ENCODE measurements at places on chromosomes 1 and 21.

DNA sequence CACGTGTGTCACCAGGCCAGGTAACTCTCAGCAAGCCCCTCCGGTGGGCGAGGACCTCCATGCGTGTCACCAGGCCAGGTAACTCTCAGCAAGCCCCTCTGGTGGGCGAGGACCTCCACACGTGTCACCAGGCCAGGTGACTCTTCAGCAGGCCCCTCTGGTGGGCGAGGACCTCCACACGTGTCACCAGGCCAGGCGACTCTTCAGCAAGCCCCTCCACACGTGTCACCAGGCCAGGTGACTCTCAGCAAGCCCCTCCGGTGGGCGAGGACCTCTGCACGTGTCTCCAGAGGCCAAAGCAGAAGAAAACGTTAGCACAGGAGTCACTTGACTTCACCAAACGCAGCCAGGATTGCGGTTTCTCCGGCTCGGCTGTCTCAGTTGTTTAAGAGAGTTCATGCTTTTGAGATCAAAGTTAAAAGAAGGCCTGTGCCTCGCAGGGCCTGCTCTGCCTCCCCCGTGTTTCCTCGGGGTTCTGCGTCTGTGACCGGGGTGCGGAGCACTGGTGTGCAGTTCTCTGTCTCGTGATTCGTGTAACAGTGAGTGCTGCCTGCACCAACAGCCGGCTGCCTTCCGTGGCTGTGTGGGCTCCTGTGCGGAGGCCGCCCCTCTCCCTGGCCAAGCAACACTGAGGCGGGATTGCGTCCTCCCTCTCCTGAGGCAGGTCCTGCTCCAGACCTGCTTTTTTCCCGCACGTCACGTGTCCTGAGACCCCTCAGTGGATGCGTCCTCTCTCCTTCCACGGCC lies 56.6 kb downstream of the PRKCZ start:
- no peak for DNase-seq

GRCh38 chr1:47137198-47137597 lies at the start of gene CYP4A22:
Gene CYP4A22, plus strand, starts transcription at chr1:47137441. Its CDS starts 45 bp downstream, at chr1:47137486.
- no peak for DNase-seq

GRCh38 chr1:244326757-244327156 lies 125.0 kb downstream of the ADSS2 start:
- DNase-seq, result no peak

DNA sequence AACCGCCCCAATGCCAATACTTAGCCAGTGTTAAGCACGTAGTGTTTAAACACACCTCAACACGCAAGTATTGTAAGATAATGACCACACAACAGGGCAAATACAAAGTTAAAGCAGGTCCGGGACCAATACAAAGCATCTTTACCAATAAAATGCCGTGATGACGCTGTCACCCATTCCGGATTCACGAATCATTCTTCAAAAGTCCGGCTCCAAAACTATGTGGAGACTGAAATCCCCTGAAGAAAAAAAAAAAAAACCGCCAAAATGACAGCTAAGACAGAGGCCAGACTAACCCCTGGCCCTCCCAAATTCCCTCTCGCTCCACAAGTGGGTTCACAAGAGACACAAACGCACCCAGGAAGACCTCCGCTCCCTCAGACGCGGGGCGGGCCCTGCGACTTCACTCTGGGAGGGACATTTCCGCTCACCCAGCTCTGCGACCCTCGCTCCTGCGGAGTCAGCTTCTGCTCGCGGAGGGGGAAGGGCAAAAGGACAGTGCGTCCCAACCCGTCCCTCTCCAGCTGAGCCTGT lies 625 bp upstream of the DARS2 start:
- DNase-seq, result peak; percentile 59

DNA sequence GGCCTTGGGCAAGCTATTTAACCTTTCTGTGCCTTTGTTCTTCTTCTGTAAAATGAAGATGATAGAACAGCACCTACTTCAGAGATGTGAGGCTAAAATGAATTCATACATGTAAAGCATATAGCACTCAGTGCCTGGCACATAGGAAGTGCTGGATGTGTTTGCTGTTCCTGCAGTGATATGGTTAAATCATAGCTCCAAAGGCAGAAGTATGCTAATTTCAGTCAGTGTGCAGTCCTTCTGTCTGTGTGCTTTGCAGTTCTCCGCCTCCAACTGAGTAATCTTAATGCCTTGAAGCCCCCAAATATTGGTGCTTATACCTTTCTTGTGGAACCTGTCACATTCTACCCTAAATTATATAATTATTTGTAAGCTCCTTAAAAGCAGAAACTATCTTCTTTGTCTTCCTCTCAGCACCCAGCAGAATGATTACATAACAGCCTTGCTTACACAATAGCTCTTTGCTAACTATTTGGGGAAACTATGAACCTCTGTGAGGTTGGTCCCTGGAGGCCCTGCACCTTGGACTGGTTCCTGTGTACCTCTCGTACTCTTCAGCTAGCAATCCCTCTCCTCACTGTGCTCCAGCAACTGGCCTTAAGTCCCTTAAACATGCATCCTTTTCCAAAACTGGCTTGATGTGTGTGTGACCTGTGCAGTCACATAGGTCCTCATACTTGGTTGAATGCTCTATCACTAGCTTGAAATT lies 57.0 kb upstream of the CACYBP start:
- DNase-seq, result no peak

GRCh38 chr1:161864577-161864976 lies 98.5 kb downstream of the ATF6 start:
- no peak for DNase-seq

DNA sequence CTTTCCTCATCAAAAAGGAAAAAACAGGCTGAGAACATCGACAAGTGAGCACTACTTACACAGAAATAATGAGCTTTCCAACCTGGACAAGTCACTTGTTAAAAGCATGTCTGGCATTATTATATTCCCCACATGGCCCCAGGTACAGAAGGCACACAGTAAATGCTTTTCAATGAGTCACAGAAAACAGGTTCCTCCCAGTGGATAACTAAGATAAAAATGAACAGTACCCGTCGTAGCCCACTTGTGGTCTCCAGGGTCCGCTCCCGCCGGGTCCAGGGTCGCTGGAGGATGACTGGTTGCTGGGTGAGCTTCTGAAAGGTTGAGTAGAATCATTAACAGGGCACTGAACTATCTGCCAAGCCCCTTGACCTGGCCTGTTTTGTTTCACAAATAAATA lies 186.6 kb downstream of the SIPA1L2 start:
- no peak for DNase-seq

DNA sequence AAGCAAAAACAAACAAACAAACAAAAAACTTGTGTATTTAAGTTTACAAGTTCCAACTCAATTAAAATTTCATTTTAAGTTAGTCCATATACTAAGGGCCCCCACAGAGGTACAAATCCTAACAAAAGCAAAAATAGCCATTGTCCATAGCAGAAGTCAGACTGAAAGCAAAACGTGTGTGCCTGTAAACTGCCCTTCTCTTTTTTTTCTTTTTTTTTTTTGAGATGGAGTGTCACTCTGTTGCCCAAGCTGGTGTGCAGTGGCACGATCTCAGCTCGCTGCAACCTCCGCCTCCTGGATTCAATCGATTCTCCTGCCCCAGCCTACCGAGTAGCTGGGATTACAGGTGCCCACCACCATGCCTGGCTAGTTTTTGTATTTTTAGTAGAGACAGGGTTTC lies 11.6 kb upstream of the IFNGR2 start:
- no peak for DNase-seq

DNA sequence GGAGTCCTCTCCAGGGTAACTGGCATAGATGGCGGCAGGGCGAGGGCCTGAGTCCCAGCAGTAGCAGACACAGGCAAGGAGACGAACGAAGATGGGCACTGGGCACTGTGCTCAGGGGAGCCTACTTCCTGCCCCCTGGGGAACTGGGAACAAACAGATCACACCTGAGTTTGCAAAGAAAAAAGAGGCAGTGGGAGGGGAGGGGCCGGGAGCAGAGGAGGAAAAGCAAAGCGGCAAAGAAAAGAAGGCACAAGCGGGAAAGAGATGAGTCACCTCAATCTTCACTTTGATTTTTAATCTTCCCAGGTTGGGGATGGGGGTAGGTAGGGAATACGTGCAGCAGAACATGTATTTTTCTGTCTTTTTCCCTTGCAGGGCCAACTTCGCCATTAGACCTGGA lies 44.0 kb downstream of the ZSCAN20 start:
- no peak for DNase-seq

DNA sequence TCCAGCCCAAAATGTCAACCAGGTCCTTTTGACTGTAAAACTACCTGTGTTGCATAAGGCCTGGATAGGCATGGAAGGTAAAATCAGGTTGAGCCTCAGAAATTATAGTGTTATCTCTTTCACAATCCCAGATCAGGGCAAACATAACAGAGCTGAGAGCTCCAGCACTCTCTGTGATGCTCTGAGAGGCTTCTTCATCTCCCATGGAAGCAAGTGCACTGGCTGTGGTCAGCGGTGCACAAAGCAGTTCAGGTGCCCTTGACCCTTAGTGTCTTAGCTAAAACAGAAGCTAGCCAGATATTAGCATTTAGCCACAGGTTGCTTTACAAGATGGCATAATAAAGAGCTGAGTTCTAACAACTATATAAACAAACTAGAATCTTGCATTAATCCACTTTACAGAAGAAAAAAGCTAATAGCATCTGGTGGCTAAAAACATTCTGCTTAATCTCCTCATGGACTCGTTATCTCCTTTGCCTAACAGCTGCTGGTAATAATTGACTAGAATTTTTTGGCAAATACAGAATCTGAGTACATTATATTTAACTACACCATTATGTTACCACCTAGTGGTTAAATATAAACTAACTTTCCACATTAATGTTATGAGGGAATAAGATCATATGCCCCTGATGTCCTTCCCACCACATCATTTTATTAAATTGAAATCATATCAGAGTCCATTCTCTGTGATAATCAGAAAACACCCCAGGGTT lies 25.6 kb upstream of the POGK start:
- DNase-seq, result no peak

GRCh38 chr1:53556657-53557227 lies 97.5 kb downstream of the DMRTB1 start:
- no peak for DNase-seq

Data from NCI-H2171 (cell line).